ENCODE measurements at places on chromosomes 12 and 14.
A peak's percentile ranks its signal among the peaks of the same experiment; 100 is the strongest.

DNA sequence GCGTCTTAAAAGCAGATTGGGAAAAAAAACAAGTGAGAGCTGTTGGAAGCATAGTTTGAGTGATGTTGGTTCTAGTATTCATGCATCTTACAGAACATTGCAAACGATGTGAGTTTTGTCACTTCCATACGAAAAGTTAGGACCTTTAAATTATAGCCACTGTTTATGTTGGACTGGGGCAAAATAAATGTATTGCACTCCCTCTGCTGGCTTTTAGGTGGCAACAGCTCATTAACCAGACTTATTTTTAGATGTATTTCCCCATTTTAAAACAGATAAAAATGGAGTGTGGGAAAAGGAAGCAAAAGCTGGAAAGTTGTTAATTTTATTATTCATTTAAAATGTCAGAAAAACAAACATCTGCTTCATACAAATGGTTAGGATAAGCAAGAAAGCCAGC, 111.9 kb downstream of the LGR5 start:
- no peak for DNase-seq

- no peak for DNase-seq
These were observed 180.9 kb upstream of the CNTN1 start for GRCh38 chr12:40511341-40511740.

- no peak for DNase-seq
These were observed 36.8 kb downstream of the CCDC177 start for GRCh38 chr14:69537900-69538299.

- DNase-seq = no peak
These were observed 22.6 kb upstream of the DUSP16 start for GRCh38 chr12:12585115-12585863.

- DNase-seq = no peak
These were observed 43.8 kb downstream of the ALDH1L2 start for GRCh38 chr12:105040476-105040875.

GRCh38 chr14:70416725-70417349, at the start of gene SYNJ2BP:
SYNJ2BP (minus strand) TSS chr14:70417090; CDS start chr14:70416963, 127 bp downstream.
- peak; percentile 32 for DNase-seq

- DNase-seq = no peak
These were observed 158.6 kb downstream of the DICER1 start for GRCh38 chr14:94998685-94999084.
